Stimulated activated CD8-positive, alpha-beta memory T cell treated with anti-CD3 and anti-CD28 coated beads, Interleukin-7, amount 100 ng/mL, for 48 hours (primary cell): ENCODE measurements at places on chromosomes 7 and 10.

- DNase-seq = no peak
Measured at GRCh38 chr7:83677180-83677866, 28.4 kb upstream of the SEMA3E start.

- no peak for DNase-seq
Measured at GRCh38 chr10:98062424-98062823, 32.0 kb upstream of the CRTAC1 start.

DNA sequence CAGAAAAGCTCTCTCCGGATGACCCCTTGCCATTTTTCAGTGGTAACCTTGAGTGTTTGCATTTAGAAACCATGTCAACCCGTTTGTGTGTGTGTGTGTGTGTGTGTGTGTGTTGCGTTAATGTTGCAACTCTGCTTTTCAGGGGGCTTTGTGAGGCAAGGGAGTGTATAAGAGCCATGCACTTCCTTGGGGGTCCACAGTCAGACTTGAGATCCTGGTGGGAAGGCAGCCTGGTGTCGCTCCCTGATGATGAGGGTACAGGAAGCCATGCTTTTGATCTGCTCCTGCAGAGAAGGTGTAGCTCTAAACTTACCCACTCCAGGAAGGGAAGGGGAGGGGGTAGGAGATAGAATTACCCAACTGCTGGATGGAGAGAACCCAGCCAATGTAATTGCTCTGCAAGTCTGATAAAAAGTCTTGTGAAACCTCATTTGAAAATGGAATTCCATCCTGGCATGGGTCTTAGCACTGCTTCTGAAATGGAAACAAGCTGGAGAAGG, 10.7 kb downstream of the GRK5 start:
- DNase-seq = no peak

- no peak for DNase-seq
Measured at GRCh38 chr7:294440-295154, 4.6 kb downstream of the FOXL3 start.

GRCh38 chr10:124058346-124059003, 34.9 kb downstream of the CHST15 start:
- DNase-seq = no peak

DNA sequence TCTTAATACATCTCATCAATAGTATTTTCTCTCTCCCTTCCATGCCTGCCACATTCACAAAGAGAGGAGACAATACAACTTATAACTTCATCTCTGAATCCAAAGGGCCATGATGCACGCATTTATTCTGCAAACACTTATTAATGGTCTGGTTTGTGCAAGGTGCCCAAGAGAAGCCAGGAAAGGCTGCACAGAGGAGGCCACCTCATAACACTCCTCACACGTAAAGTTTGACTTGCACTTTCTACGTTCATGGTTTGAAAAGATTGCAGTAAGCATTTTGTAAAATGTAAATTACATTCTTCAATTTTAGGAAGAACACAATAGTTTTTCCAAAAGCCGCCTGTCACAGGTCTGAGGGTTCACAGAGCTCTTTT, 1.2 kb upstream of the PALS2 start:
- DNase-seq = no peak

DNA sequence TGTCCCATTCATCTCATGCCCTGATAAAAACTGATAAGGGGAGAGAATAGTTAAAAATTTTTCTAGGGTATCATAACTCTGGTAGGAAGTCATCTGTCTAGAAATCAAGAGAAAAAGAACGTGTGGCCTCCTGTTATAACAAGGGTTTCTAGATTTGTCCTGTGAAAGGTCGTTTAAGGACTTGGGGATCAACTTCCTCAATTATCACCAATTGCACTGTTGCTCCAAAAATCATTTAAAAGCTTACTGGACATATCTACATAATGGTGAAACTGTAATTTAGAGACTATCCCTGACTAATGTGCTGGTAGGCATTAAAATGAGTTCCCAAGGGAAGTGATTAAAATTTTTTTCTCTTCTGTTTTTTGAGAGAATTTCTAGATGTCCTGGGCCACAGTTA, 58.2 kb downstream of the GPR141 start:
- DNase-seq = no peak

DNA sequence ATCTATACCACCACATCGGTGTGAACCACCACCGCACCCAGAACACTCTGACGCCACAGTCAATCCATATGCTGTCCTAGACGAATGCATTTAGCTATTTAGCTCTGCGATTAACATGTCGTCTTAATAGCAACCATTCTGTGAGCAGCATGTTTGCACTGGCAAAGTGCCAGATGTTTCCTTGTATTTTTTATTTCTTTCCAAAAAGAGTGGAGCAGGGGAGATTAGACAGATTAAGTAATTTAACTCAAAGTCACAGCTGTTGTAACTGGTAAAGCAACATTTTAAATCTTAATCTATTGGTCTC, 57.0 kb upstream of the ARL4A start:
- no peak for DNase-seq

DNA sequence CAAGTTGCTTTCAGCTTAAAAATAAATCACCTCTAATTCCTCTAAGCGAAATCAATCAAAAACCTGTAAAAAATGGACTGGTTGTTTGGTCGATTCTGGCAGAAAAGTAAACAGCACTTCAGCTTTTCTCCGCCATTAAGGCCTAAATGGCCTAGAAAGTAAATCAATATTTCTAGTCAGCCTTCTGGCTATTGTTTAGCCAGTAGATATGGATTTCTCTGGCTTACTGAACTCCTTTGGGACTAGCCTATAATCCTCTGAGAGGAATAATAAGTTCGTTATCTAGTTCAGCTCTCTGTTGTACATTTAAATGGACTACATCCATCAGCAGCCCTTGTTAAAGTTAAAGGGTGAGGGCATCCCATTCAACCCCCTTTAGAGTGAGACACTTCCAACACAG, 400.1 kb upstream of the ETV1 start:
- no peak for DNase-seq

- DNase-seq = no peak
Measured at GRCh38 chr7:32037650-32038198, 32.5 kb downstream of the PDE1C start.

DNA sequence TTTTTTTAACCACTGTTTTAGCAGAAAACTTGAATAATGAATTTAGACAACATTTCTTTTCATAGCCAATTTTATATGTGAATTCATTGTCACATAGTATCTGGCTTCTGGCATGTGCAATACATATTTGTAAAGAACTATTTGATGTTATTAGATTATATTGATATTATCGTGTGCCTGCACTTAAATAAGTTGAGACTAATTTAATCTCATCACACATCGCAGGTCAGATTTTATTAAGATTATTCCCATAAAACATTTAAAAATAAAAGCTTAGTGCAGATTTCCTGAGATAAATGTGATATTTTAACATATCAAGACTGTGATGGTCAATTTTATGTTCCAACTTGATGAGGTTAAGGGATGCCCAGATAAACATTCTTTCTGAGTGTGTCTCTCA, 1565.3 kb upstream of the LRRTM3 start:
- no peak for DNase-seq

DNA sequence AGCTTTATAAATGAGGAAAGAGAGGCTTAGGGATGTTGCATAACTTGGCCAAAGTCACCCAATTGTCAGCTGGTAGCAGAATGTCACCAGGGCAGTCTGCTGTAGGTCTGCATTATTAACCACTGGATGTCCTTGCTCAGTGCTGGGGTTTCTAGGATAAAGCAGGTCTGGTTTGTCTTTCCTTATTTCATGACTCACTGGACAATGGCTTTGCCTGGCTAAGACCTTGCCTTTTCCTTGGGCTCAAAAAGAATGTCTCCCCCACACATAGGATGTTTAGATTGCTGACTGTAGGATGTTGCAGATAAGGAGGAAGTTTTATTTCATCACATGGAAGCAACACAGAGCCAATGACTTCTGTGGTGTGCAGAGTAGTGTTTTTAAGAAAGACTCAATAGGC, 29.4 kb downstream of the WDFY4 start:
- no peak for DNase-seq

DNA sequence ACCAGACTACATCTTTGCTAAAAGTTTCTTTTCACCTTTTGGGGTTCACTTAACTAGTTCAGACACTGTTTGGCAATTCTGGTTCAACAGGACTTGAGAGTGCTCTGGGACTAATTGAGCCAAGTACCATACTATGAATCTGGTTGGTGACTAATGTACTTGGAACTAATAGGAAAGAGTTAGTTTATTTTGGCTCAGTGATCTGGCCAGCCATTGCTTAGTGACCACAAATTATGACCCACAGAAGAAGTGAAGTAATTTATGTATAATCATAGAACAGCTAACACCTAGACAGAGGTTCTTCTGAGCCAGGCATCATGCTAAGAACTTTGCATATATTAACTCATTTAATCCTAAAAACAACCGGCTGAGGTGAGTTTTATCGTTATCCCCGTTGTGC, 126.5 kb upstream of the JCAD start:
- no peak for DNase-seq

GRCh38 chr10:56596257-56596656, 235.2 kb upstream of the ZWINT start:
- no peak for DNase-seq

- no peak for DNase-seq
Measured at GRCh38 chr7:1245524-1246050, 12.9 kb downstream of the UNCX start.

GRCh38 chr10:113435881-113436280, 117.0 kb upstream of the HABP2 start:
- no peak for DNase-seq

- no peak for DNase-seq
Measured at GRCh38 chr7:11706666-11707605, 125.1 kb downstream of the THSD7A start.

DNA sequence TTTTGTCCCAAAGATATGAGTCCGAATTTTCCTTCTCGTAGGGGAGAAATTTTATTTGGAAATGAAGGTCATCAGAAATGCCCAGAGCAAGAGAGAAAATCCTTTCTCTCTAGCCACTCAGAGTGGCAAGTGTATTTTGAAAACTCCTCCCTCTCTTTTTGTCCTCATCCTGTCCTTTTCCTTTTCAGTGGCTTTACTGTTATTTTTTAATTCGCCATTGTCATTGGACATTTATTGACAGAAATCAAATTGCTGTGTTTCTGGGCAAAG, 39.6 kb downstream of the TET1 start:
- no peak for DNase-seq

DNA sequence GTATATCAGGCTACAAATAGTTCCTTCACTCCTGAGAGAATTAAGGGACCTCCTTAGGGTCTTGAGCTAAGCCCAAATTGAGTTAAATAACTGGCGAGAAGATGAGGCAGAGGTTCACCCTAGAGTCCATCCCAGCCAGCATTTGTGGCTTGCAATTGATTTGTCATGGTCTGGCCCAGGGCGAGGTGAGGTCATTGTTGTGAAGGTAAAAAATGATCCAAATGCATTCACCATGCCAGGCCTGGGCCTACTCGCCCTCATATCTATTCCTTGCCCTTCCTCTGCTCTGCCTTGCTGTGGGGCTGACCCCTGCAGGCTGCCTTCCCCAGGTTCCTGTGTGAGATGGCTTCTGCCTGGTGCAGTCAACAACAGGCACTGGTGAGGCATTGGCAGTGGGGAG, 207.2 kb downstream of the ZNF365 start:
- no peak for DNase-seq

- DNase-seq = no peak
Measured at GRCh38 chr7:151590071-151590849, 70.6 kb upstream of the RHEB start.

DNA sequence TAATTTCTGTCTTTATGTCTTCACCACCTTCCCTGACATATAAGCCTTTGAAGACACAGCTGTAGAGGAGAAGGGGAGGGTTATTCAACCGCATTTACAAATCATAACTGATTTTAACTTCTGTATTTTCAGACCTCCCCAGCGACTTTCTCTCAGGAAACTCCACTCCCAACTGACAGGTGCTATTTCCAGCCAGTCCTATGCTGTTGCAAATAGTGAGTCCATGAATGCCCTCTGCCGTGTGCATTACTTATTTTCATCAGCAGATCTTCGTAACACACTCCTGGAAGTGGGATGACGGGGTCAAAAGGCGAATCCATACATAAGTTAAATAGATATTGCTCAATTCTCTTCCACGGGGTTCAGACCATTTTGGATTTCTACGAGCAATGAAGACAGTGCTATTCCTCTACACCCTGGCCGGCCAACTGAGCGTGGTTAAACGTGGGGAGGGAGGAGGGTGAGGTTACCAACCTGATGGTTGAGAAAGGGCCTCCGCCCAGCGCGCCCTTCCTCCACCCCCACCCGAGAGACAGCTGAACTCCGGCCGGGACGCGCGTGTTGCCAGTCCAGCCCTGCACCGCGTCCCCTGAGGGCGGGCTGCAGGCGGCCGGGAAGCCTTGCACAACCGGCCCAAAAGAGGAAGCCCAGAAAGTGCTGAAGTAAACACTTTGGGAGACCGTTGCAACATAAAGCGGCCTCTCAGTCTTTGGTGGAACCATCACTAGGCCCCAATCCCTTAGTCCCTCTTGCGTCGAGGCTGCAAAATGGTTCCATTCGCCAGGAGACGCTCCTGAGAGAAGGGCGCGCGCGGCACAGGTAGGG, at the start of gene APBB1IP:
TSS of gene APBB1IP (plus strand) at position 705 of the 825 bp plus-strand sequence. CDS start 53,986 bp downstream, outside the sequence.
- peak; percentile 38 for DNase-seq

- DNase-seq = no peak
Measured at GRCh38 chr7:69708857-69709256, 110.6 kb downstream of the AUTS2 start.
